ENCODE measurements at places on chromosomes 4 and X. TPM values are rescaled to one million over a fixed set of nuclear protein-coding genes. Genes with fewer than 3 reads are reported as not detected.

The NPNT gene
- 2.4 TPM for total RNA-seq

The SRPX gene
- total RNA-seq = 45.8 TPM

The FMR1 gene
- total RNA-seq = 29.0 TPM

GRCh38 chr4:125551466-125551865 lies 236.7 kb downstream of the FAT4 start:
- no peak for DNase-seq
- no peaks in the 10 kb centered on the region for H3K27me3 ChIP-seq
- no peaks in the 10 kb centered on the region for H3K4me1 ChIP-seq

DNA sequence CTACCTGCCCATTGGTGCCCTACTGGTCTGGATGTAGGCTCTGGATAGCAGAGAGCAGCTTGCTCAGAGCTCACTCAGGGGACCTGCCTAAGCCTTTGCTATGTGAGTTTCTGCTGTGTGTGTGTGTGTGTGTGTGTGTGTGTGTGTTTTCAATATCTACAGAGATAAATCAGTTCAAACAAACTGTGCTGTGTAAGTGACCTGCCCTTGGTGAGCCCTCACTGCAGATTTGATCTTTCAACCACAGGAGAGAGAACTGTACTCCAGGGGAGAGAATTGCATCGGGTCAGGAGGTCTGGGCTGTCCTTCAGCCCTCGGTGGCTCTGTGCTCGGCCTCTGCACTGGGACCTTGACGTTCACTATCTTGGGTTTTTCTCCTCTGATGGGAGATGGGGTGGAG lies 35.0 kb upstream of the CDKN2AIP start:
- no peaks in the 10 kb centered on the region for H3K36me3 ChIP-seq
- H3K4me3 ChIP-seq = no peak overlapping the region
- DNase-seq = no peak
- H3K27ac ChIP-seq = no peak overlapping the region
- no peaks in the 10 kb centered on the region for H3K27me3 ChIP-seq
- H3K4me1 ChIP-seq = no peaks in the 10 kb centered on the region

GRCh38 chr4:186158021-186158813 lies 33.1 kb upstream of the CYP4V2 start:
- no peak overlapping the region for H3K4me3 ChIP-seq
- no peak overlapping the region for H3K27ac ChIP-seq
- H3K36me3 ChIP-seq = no peaks in the 10 kb centered on the region

GRCh38 chrX:14357314-14357713 lies 172.0 kb upstream of the GLRA2 start:
- H3K27me3 ChIP-seq = no peaks in the 10 kb centered on the region
- H3K27ac ChIP-seq = no peak overlapping the region
- DNase-seq = no peak
- no peaks in the 10 kb centered on the region for H3K4me1 ChIP-seq
- H3K36me3 ChIP-seq = no peaks in the 10 kb centered on the region
- no peak overlapping the region for H3K4me3 ChIP-seq

Data from adrenal gland (tissue), 19 donors.